Pancreas (tissue), 10 donors: ENCODE measurements at places on chromosomes 1 and 21. TPM values are rescaled to one million over a fixed set of nuclear protein-coding genes. Genes with fewer than 3 reads are reported as not detected.

GRCh38 chr1:51833700-51834099 lies 44.8 kb downstream of the NRDC start:
- DNase-seq = no peak
- no peaks in the 10 kb centered on the region for H3K27me3 ChIP-seq
- H3K4me3 ChIP-seq = no peak overlapping the region
- no peak overlapping the region for H3K27ac ChIP-seq
- H3K4me1 ChIP-seq = no peaks in the 10 kb centered on the region

PRMT6 gene
- polyA plus RNA-seq = 13.7 TPM

HLX gene
- 5.9 TPM for polyA plus RNA-seq

THAP3 gene
- polyA plus RNA-seq = 21.9 TPM

PTGS2 gene
- polyA plus RNA-seq = 0.92 TPM
